M059J (cell line): ENCODE measurements at places on chromosomes 3 and 15. TPM values are rescaled to one million over a fixed set of nuclear protein-coding genes. Genes with fewer than 3 reads are reported as not detected.
A peak's percentile ranks its signal among the peaks of the same experiment; 100 is the strongest.

Gene PLA2G4E
- total RNA-seq = not detected in 2 replicates

Gene APH1B
- total RNA-seq = 7.7 and 8.8 TPM in 2 replicates

GRCh38 chr3:5055357-5056110 lies 66.6 kb upstream of the ARL8B start:
- DNase-seq = no peak

DNA sequence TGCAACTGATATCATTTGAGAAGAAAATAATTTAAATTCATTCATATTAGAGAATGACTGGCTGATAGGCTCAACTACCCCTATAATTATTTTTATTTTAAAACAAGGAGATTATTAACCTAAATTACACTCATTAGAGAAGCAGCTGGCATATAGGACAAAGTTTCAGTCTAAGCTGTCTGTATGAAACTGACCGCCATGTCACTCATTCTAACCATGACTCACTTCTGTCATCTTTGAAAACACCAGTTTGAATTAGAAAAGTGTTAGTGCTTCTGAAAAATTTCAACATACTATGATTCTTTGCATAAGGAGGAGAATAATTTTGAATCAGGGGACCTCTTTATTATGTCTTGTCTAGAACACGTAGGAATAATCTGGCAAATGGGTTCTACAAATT lies 1058.5 kb downstream of the ROBO2 start:
- DNase-seq = no peak

DNA sequence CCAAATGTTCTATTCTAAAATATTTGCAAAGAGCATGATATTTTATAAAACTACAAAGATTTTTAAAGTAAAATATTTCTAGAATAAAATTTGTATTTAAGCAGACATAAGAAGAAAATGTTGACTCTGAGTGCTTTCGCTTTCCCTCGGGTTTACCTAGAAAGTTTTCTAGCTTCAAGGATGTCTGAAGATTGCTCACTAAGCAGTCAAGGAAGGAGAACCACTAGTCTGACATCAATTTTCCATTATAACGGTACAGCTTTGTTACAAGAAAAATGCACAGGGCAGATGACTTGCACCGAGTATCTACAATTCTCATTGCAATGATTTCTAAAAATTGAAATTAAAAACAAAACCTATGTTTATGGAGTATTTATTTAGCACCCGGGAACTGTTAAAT lies 14.2 kb downstream of the GPR15 start:
- peak; percentile 81 for DNase-seq

Gene RTP4
- 38.1 and 42.8 TPM in 2 replicates for total RNA-seq

Gene C3orf22
- total RNA-seq = not detected in 2 replicates

Gene UROC1
- 0.02 TPM in 1 of 2 replicates, not detected in the other for total RNA-seq

DNA sequence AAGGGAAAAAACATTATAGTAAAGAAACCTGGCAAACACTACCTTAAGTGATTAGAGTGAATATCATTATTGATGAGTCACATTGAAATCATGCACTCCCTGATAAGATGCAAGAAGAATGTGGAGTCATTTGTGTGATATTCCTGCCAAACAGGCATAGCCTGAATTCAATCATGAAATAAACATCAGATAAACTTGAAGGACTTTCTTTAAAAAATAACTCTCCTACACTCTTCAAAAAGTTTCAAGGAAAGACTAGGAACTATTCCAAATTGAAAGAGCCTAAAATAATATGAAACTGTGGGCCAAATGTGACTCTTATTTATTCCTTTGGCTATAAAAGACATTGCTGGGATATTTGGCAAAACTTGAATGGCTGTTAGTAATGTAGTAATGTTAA lies 625.7 kb upstream of the LMCD1 start:
- no peak for DNase-seq

Gene GOLGA8J
- 0.34 TPM in 1 of 2 replicates, not detected in the other for total RNA-seq

DNA sequence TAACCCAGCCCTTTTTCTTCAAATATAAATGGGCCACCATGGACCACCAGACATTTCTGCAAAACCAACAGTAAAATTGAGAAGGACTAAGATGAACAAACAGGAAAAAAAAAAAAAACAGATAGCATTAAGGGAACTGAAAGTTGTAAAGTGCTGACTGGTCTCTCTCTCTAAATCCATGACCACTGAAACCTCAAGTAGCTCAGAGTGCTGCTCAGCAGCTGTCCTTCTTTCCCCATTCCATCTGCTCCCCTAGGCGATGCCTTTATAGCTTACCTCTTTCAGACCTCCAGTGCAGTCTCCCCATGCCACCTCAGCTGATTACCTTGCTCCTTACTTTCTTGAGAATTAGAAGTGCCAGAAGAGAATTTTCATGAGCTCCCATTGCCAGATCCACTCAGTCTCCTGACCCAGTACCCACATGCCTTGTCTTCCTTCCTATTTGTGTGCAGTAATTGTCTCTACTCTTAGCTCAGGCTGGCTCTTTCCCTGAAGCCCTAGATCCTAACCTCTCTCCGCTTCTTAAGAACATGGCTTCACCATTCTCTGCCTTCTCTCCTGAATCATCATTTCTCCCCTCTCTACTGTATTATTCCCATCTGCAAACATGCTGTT lies 23.9 kb upstream of the XIRP1 start:
- DNase-seq = no peak

- no peak for DNase-seq
These were observed 304.4 kb downstream of the WDR72 start for GRCh38 chr15:53454843-53455721.

DNA sequence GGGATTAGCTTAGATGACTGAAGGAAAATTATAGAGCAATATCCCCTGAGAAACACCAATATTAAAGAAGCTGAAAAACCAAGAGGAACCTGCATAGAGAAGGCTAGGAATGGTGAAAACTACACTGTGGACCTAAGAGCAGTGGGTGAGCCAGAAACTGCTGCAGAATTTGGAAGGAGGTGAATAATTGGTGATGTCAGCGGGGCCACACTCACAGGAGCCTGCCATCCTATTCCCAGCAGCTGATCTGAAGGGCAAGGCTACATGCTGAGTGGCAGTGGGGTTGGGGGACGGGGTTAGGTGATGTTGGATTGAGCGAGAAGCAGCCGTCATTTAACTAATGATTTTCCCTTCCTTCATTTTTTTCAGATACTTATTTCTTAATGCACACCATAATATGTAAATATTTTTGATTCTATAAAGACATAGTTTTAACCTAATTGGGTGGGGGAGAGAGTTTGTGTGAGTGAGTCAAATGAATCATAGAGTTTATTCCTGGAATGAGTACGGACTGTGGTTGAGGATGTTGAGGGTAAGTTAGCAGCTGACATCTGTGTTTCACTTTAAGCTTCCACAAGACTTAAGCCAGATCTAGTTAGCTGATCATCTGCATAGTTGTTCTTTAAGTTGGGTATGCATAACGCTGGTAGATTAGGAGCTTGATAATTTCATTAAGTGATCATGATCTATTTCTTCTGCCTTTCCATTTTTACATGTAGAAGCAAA lies 222.8 kb downstream of the PTPRG start:
- peak; percentile 60 for DNase-seq

Gene CPB1
- not detected in 2 replicates for total RNA-seq
